ENCODE measurements at places on chromosomes 4 and X.

DNA sequence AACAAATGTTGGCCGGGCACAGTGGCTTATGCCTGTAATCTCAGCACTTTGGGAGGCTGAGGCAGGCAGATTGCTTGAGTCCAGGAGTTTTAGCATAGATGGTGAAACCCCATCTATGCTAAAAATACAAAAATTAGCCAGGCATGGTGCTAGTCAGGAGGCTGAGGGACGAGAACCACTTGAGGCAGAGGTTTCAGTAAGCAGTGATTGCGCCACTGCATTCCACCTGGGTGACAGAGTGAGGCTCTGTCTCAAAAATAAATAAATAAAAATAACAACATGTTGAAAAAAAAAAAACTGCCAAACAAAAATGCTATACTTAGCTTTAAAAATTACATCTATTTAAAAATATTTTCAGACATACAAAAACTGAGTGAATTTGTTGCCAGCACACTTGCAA, 374.2 kb upstream of the SMIM31 start:
- no peak for DNase-seq

GRCh38 chr4:4849524-4850193, 9.8 kb upstream of the MSX1 start:
- DNase-seq, result no peak

DNA sequence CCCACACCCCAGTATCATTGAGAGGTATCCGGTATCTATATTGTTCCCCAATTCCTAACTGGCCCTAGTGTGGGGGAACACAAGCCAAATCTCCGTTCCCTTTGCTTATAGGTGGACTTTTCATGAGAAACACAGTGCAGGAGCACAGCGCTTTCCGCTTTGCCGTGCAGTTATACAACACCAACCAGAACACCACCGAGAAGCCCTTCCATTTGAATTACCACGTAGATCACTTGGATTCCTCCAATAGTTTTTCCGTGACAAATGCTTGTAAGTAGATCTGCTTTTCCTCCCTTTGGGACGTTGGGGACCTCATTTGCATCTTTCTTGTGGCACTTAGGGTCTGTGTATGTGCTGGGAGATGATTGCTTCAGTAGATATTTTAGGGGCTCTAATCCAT, 1.6 kb downstream of the GRIA3 start:
- DNase-seq, result no peak

DNA sequence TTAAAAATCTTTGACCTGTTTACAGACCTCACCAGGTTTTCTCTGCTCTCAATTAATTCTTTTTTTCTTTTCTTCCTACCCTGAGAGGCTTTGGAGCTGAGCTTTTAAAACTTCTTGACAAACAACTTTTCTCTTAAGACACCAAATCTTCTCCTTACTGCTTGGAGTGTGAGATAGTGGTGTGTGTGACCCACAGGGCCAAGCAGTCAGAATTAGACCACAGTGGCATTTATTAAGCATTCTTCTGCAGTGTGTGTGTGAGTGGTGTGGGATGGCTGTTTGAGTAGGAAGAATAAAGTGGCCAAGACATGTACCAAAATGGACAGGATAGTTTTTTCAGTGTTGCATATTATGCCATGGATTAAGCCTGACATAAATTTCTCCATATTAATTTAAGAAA, 665.1 kb downstream of the RAPGEF2 start:
- peak; percentile 19 for DNase-seq

DNA sequence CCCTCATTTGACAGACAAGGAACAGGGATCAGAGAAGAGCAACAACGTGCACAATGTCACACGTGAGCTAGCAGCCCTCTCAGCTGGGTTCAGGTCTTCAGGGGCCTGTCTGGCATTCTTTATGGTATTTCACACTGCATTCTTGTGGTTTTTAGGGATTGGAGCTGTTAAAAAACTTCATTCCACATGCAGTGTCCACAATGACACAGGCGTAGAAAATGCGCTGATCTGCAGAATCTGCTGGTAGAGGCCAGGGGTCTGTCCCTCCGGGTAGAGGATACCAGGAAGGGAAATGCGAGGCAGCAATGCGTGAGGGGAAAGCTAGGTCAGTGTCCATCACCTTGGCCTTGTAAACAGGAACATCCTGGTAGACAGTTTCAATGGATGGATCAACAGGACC, 36.6 kb downstream of the MAP7D3 start:
- DNase-seq, result peak; percentile 89

Data from mesenchymal stem cell (in vitro differentiated cells and primary cell).